ENCODE measurements at places on chromosomes 13 and 19.

DNA sequence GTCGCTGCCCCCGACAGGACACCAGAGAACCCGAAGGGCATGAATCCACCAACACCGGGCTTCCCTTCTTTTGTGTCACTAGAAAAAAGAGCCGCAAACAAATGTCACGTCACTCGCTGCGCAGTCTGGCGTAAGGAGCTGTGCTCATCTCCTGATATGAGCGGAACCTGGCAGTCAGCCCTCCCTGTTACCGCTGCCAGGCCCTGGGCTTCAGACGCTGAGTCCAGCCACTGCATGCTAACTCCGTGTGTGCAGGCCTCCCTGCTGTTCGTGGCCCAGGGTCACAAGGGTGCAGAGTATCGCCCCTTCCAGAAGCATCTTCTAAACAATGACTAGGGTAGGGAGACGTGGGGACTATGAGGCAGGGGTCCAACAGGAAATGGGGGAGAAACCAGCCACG, 71.3 kb downstream of the SLC7A1 start:
- no peak for DNase-seq

DNA sequence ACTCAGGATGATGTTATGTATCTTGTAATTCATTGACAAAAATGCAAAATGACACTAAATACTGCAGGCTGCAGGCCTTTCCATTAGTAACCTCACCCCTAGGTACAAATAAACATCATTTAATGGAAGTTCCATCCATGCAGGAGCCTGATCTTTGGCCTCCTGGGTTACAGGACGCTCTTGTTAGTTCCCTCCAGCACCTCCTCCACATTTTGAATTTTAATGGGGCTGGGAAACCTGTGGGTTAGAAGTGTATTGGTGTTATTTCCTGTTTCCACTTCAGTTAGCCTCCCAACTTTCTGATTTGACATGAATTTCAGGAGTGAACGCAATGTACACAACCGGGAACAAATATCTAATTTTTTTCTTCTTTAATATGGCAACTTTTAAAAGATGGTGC, 237.1 kb upstream of the ARGLU1 start:
- no peak for DNase-seq

DNA sequence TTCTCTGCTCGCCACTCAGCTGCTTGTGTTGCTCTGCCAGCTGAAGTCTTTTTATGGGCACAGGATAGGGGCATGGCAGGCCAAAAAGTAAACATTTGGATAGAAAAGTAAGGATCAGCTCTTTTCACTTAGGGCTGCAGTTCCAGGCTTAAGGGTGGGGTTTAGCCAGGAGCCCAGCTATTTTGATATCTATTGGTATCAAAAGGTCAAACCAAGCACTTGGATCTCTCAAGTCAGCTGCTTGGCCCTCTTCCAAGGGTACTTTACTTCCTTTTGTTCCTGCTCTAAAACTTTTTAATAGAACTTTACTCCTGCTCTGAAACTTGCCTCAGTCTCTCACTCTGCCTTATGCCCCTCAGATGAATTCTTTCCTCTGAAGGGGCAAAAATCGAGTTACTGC, 55.7 kb upstream of the ABCC4 start:
- no peak for DNase-seq

- no peak for DNase-seq
Observed at GRCh38 chr19:40747536-40747935, 2.7 kb downstream of the ACTMAP start.

- DNase-seq, result no peak
Observed at GRCh38 chr13:100988921-100989320, 314.3 kb upstream of the TMTC4 start.

GRCh38 chr13:71820699-71821098, 46.3 kb downstream of the DACH1 start:
- DNase-seq, result no peak

- no peak for DNase-seq
Observed at GRCh38 chr19:948842-949496, 23.1 kb downstream of the ARID3A start.

Measured in activated gamma-delta T cell (primary cell).